ENCODE measurements at places on chromosomes 6 and 20.

DNA sequence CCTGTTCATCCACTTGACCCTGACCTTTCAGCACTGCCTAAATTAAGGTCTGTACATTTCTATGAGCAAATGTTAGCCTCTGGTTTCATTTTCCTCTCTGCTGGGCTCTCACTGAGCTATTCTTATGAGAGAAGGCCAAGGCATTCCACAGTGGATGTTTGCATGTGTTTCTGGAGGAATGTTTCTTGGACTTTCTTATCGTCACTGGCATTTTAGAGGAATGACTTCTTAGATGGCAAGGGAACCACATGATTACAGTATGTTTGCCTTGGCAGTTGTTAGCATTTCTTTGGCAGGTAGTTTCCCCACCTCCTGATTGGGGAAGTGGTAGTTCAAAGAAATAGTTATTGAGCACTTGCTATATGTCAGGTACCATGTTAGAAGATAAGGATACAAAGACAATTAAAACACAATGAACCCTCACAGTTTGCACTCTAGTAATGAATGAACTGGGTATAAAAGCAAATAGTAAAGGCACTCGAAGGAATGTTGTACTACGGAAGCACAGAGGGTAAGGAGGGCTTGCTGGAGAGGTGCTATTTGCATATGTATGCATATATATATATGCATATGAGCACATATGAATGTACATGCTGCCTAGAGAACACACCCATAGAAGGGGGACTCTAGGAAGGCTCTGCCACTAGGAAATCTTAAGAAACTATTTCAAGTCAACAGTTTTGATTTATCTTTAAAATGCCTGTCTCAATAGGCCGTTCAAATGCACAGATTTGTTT lies 307.4 kb downstream of the EYA4 start:
- no peak for DNase-seq

GRCh38 chr20:41287327-41287726 lies 30.2 kb downstream of the ZHX3 start:
- DNase-seq = no peak

DNA sequence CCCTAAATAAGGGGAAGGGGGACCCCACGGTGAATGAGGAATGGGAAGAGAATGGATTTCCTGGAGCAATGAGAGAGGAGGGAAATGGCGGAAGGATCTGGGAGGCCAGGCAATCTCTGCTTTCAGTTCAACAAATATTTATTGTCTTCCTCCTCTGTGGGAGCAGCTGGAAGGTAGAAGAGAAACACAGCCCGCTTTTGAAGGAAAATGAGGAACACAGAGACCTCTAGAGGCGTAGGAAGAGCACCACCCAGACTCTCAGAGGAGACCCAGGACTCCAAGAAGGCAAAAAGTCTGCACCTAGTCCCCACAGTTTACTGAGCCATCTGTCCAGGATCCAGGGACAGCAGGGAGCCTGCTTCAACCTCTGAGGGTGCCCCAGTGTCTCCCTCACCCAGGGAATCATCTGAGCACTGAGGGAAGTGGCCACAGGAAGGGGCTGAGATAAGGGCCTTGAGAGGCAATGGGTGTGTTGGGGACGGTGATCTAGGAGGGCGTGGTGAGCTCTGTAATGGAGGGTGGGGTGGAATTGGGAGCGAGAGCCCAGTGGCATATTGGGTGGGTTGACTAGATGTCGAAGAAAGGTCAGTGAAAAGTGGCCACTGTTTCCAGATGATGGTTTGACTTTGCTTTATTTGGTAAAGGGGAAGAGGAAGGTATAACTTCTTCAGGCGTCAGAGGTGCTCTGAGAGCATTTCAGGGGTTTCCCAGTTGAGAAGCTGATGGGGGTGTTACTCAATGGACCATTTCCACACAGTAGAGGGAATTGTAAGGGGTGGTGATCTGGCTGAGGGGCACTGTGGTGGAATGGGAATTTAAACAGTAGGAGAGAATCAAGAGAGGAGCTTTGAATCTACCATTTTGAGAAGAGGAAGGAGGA lies 610 bp downstream of the PSORS1C1 start:
- DNase-seq = no peak

GRCh38 chr6:99216959-99217358 lies 132.5 kb downstream of the FAXC start:
- DNase-seq = no peak

DNA sequence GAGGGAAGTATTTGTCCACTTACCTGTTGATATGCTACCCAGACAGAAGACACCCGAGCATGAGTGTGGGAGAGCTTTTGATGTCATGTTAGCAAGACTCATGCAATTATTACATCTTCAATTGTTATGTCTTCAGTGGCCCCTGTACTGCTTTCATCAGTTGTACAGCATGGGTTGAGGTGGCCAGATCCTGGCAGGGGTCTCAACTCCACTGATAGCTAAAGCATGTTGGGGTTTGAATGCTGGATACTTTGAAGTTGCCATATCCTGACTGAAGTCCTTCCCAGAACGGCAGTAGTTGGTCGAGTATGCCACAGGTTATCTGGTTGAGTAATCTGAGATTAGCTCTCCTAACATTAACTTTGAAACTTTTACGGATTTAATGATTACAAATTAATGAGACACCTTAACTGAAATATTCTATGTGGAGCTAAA lies 46.7 kb downstream of the LRRN4 start:
- DNase-seq = no peak

- no peak for DNase-seq
Measured at GRCh38 chr6:89828988-89829471, 650 bp upstream of the CASP8AP2 start.

- DNase-seq = no peak
Measured at GRCh38 chr6:22800451-22800850, 231.1 kb downstream of the HDGFL1 start.

GRCh38 chr20:37468886-37469285 lies 52.2 kb upstream of the NNAT start:
- no peak for DNase-seq

DNA sequence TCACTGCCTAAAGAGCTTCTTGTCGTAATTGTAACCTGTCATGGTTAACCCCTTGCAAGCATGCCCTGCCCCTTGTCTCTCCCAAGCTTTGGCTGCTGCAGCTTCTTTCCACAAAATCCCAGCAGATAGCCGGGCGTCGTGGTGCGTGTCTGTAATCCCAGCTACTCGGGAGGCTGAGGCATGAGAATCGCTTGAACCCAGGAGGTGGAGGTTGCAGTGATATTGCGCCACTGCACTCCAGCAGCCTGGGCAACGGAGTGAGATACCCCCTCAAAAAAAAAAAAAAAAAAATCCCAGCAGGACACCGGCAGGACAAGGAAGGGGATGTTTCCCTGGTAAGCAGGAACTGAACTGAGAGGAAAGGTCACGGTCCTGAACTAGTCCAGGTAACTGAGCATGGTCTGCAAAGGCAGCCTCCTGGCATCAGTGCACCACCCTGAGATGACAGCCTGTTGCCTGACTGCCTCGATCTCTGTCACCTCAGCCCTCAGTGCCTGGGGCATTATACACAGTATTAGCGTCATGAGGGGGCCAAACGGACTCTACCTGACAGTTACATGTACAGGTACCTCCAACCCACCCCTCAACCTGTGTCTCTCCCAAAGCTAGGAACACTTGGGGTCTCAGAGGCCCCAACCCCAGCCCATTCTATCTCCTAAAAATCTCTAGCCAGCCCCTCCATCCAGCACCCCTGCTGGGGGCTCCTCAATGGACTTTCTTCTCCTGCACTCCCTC lies 1.8 kb downstream of the LZTS3 start:
- DNase-seq = no peak

DNA sequence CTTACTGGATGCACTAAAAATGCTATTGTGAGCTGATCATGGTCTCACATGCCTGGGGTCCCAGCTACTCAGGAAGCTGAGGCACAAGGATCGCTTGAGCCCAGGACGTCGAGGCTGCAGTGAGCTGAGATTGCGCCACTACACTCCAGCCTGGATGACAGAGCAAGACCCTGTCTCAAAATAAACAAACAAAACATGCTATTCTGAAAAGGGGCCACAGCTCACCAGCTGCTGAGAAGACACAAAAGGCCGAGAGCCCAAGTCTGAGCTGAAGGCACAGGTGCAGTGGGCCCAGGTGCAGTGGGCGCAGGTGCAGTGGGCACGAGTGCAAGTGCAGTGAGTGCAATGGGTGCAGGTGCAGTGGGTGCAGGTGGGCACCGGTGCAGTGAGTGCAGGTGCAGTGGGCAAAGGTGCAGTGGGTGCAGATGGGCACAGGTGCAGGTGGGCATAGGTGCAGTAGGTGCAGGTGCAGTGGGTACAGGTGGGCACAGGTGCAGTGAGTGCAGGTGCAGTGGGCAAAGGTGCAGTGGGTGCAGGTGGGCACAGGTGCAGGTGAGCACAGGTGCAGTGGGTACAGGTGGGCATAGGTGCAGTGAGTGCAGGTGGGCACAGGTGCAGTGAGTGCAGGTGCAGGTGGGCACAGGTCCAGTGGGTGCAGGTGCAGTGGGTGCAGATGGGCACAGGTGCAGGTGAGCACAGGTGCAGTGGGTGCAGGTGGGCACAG lies 16.0 kb downstream of the ZBTB46 start:
- no peak for DNase-seq

GRCh38 chr6:27977387-27977786 lies 20.3 kb downstream of the OR2B6 start:
- DNase-seq = no peak

GRCh38 chr6:16764188-16764950 lies 3.1 kb upstream of the ATXN1 start:
- DNase-seq = no peak

- DNase-seq = no peak
Measured at GRCh38 chr6:13881621-13882165, 43.1 kb upstream of the RNF182 start.

GRCh38 chr6:71468841-71469700 lies 180.5 kb downstream of the OGFRL1 start:
- peak; percentile 21 for DNase-seq

- peak; percentile 71 for DNase-seq
Measured at GRCh38 chr20:13546497-13547131, 92.1 kb downstream of the TASP1 start.

- DNase-seq = no peak
Measured at GRCh38 chr20:51643390-51643789, 100.9 kb upstream of the NFATC2 start.

GRCh38 chr6:41636833-41637193 lies 1.5 kb upstream of the MDFI start:
- DNase-seq = no peak

DNA sequence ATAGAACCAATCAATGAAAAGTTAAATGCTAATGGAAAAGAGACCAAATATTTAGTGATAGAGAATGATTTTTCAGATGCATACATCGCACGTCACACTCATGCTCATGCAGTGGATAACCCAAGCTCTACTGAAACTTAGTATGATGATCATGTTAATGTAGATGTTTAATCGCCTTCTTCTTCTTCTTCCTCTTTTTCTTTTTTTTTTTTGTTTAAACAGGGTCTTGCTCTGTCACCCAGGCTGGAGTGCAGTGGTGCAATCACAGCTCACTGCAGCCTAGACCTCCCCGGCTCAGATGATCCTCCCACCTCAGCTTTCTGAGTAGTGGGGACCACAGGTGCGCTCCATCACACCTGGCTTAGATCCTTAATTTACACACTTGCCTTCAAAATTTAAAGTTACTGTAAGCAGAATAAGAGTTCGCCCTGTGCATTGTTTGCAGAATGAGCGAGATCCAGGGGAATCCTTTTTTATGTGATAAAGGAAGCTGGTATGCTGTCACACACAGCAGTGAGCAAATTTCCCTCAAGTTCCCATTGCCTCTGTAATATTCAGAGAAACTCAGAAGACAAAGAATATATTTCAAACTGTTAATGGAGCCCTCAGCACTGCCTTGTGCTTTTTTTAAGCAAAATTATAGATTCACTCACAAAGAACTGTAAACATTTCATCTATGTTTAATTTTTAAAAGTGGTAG lies 194.2 kb upstream of the SGK1 start:
- no peak for DNase-seq

- no peak for DNase-seq
Measured at GRCh38 chr6:110137924-110138887, 41.3 kb downstream of the WASF1 start.

GRCh38 chr6:127199470-127199869 lies 67.2 kb upstream of the RNF146 start:
- no peak for DNase-seq

DNA sequence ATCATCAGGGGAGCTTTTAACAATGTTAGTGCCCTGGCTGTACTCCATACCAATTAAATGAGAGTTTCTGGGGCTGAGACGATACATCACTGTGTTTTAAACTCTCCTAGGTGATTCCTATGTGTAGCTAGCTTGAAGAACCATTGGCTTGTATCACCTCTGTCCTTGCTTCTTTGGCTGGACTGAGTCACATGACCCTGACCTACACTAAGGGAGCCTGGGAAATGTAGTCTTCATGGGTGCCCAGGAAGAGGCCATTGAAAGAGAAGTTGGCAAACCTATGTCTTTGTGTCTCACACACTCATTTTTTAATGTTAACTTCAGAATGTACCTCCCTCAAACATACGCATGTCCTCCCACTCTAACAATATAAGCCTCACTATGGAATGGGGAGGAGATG lies 506.6 kb downstream of the DHX35 start:
- DNase-seq = no peak

DNA sequence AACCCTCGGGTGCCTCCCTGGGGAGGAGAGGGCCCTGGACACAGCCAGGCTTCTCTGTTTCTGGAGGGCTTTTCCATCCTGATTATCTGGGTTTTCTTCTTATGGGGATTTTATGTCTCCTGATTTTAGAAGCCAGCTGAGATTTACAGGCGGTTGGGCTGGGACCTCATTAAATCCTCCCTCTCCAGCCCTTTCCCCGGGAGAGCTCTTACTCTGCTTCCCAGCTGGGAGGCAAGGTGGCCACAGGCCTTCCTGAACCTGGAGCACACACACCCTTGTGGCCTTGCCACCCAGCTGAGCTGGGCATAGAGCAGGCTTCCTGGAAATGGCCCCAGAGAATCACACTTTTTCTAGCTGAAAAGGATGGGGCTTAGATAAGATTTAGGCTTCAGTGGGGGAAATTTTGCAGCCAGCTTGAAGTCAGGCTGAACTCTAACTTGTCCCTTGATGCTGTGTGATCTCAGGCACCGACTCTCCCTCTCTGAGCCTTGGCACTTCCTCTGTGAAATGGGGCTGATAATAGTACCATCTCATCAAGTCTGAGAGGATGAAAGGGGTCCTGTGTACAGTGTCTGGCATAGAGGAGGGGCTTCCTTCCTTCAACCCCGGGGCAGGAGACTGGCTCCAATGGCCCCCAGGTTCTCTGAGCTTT lies 16.6 kb downstream of the VSTM2L start:
- DNase-seq = peak; percentile 58

DNA sequence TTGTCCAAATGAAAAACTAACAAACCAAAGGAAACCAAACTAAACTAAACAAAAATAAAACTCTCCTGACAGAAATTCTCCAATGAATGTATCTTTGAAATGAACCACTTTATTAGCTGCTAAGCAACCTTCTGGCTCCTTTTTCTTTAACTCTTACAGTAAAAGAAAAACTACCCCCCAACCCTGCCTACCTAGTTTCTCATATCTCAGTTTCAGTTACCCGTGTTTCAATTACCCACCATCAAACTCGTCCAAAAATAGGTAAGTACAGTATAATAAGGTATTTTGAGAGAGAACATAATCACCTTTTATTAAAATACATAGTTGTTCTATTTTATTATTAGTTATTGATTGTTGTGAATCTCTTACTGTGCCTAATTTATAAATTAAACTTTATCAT lies 177.4 kb upstream of the THEMIS start:
- no peak for DNase-seq
